ENCODE measurements at places on chromosomes 5 and 9.
A peak's percentile ranks its signal among the peaks of the same experiment; 100 is the strongest.

GRCh38 chr5:119750887-119751733 lies 121.8 kb downstream of the FAM170A start:
- DNase-seq, result no peak

- no peak for DNase-seq
These were observed 424.1 kb upstream of the CD180 start for GRCh38 chr5:67620424-67621397.

DNA sequence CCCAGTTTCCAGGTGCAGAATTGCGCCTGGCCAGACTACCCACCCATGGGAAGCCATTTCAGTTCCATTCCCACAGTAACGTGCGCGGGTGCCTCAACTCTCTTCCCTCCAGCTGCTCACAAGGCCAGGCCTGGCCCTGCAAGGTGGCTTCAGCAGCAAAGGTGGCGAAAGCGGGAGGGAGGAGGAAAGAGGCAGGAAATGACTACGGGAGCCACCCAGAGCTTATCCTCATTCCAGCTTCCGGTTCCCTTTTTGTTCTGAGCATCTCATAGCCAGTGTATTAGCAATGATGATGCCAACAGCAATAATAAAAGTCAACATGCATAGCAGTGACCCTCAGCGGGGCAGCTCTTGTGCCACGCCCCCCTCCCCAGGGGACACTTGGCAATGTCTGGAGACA lies 101.5 kb upstream of the BOD1 start:
- DNase-seq, result no peak

DNA sequence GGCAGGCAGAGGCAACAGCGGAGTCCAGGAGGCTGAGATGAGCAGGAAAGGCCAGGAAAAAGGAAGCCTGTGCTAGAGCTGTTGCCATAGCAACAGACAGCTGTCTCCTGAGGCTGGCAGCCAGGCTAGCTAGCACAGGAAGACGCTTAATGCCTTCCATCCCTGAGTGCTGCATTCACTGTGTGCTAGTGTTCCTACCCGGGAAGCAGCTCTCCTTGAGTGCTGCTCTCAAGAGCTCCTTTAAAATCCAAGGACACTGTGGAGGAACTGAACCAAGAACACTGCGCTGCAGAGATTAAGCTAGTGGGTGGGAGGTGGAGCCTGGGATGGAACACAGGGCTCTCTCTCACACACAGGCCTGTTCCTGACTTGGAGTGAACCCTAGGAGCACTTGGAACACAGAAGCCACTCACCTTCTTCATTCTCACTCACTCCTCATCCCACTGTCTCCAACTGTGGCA lies 53.5 kb upstream of the IL7R start:
- DNase-seq, result peak; percentile 71

- DNase-seq, result peak; percentile 90
These were observed 720 bp downstream of the TUSC1 start for GRCh38 chr9:25677301-25678146.

DNA sequence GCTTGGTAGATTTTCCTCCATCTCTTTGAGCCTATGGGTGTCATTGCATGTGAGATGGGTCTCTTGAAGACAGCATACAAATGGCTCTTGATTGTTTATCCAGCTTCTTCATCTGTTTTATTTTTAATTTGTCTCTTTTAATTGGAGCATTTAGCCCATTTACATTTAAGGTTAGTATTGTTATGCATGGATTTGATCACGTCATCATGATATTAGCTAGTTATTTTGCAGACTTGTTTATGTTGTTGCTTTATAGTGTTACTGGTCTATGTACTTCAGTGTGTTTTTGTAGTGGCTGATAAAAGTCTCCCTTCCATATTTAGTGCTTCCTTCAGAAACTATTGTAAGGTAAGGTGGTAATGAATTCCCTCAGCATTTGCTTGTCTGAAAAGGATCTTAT lies 78.6 kb upstream of the RGMB start:
- DNase-seq, result no peak

DNA sequence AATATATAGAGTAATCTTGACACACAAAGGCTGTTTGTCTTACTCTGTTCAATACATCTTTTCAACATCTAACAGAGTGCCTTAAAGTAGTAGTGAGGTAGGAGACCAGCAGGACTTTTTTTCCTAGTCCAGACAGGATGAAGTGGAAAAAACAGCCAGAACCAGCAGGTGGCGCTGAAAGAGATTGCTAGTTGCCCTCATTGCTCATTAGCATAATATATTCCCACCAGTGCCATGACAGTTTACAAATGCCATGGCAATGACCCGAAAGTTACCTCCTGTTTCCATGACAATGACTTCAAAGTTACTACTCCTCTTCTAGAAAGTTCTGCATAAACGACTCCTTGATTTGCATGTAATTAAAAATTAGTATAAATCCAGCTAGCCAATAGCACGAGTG lies 387.4 kb downstream of the ACTL7B start:
- DNase-seq, result no peak

GRCh38 chr9:108783326-108783725 lies 72.5 kb downstream of the ACTL7B start:
- no peak for DNase-seq

- DNase-seq, result no peak
These were observed 6.2 kb downstream of the ZNF883 start for GRCh38 chr9:113005777-113006176.

GRCh38 chr5:171904886-171905285 lies 101.6 kb downstream of the FBXW11 start:
- no peak for DNase-seq

DNA sequence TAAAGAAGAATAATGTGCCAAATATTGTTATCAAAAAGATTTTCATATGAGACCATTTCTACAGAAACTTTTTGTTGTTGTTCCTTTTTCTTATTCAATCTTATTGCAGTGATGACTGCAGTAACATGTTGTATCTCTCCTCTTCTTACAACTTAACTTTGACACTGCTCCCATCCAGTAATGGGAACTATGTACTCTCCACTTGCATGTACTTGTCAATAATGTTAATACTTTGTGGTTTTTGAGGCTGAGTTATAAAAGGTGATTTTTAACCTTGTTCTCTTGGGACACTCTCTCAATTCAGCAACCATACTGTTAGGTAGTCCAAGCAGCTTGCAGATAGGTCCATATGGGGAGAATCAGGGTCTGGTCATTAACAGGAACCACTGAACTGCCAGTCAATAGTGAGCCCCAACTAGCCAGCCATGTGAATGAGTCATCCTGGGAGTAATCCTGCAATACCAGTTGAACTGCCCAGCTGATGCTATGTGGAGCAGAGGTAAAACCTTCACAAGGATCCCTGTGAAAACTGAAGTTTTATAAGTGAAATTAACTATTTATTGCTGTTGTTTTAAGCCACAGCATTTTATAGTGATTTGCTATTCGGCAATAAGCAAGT lies 199.6 kb upstream of the DAB2 start:
- no peak for DNase-seq

GRCh38 chr5:443239-444151 lies 519 bp downstream of the EXOC3 start:
- DNase-seq, result peak; percentile 26

DNA sequence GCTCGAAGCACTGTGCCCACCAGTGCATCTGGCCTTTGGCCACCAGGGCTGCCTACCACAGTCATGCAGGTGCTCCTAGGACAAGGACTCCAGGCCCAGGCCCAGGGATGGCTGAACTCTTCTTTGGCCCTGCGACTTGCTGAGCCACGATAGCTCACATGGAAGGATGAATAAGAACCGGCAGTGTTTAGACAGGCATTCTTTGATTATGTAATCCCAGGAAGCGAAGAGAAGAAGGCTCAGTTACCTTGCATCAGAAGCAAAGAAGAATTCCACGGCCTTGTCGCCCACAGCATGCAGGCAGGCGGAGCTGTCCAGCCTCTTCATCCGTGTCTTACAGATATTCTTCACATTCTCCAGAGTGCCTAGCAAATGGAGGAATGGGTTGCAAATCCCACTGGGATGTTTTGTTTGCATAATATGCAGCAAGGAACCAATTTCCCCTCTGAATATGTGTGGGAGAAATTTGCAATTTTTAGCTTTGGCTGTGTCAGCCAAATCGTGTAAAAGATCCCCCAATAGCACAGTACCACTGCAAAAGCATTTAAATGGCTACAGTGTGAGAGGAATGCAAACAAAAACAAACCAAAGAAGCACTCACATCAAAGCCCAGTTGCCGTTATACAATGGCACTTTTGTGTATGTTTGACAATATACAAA lies 29.1 kb downstream of the GFPT2 start:
- no peak for DNase-seq

DNA sequence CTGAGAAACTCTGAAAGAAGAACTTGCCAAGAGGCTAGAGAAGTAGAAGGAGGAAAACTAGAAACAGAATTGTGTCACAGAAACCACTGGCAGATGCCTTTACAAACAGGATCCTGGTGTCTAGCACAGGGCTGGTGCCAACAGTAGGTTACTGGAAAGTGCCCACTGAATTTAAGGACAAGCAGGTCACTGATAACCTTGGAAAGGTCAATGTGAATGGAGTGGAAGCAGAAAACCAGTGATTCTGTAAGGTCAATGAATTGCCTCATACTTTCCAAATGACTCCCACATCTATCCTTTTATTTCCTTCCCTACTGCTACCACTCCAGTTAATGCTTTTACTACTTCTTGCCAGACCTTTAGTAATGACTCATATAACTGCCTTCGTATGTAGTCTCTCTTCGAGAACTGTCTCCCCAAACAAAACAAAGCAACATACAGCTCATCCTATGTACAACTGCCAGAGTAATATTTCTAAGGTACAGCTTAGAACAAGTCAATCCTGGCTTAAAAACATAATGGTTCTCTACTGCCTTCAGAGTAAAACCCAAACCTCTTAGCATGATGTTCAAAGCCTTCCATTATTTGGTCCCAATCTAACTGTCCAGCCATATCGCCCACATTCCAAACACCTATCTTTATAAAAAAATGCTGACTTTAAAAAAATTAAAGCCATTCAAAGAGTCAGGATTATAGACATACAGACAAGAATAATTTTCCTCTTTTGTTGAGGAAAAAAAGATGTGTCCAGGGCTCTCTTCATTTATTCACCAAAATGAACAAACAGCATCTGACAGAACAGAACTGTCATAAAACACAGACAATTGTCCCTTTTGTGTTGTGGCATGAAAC lies 52.5 kb downstream of the NR3C1 start:
- DNase-seq, result no peak

DNA sequence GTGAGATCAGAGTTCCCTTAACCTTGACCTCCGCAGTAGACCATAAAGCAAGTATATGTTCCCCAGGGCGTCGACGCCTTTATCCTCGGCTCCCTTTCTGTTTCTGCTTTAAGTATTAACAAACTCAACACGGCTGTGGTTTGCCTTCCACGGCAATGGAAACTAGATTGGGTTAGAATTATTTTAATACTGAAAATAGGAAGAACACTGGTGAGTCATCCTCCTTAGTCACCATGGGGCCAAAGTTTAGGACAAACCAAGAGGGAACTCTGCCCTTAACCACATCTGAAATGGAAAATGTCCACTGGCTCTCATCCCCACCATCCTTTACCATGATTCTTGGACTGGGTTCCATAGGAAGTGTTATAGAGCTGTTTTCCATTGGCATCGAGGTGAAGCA lies 386.1 kb downstream of the ACTL7B start:
- DNase-seq, result no peak

- no peak for DNase-seq
These were observed 160.4 kb upstream of the PHYKPL start for GRCh38 chr5:178392931-178393394.

- DNase-seq, result no peak
These were observed 621.0 kb upstream of the ADAMTS16 start for GRCh38 chr5:4518903-4519672.

- DNase-seq, result no peak
These were observed 123.3 kb upstream of the SLC12A2 start for GRCh38 chr5:127960270-127960691.
